IMR-90 (cell line): ENCODE measurements at places on chromosomes 7 and 10. TPM values are rescaled to one million over a fixed set of nuclear protein-coding genes. Genes with fewer than 3 reads are reported as not detected.
A peak's percentile ranks its signal among the peaks of the same experiment; 100 is the strongest.

ERVW-1 gene
- total RNA-seq: not detected in 2 replicates

GRCh38 chr7:21690705-21691104 is 147.9 kb downstream of the DNAH11 start:
- H3K27ac ChIP-seq: no peak overlapping the region
- no peaks in the 10 kb centered on the region for H3K4me1 ChIP-seq
- DNase-seq: no peak
- no peaks in the 10 kb centered on the region for H3K27me3 ChIP-seq
- no peaks in the 10 kb centered on the region for H3K36me3 ChIP-seq

TSPAN14 gene
- 13.3 and 18.5 TPM in 2 replicates for total RNA-seq

GRCh38 chr10:99941942-99942820 is 67.6 kb downstream of the DNMBP start:
- no peaks in the 10 kb centered on the region; the same call in 1 of the 2 replicates for H3K36me3 ChIP-seq
- peaks cover 8% of the 10 kb centered on the region for H3K4me1 ChIP-seq
- H3K27me3 ChIP-seq: no peaks in the 10 kb centered on the region
- peak; percentile 78 for DNase-seq
- H3K27ac ChIP-seq: no peak overlapping the region

NPFFR1 gene
- not detected in 2 replicates for total RNA-seq

KLF14 gene
- not detected in 2 replicates for total RNA-seq

DNA sequence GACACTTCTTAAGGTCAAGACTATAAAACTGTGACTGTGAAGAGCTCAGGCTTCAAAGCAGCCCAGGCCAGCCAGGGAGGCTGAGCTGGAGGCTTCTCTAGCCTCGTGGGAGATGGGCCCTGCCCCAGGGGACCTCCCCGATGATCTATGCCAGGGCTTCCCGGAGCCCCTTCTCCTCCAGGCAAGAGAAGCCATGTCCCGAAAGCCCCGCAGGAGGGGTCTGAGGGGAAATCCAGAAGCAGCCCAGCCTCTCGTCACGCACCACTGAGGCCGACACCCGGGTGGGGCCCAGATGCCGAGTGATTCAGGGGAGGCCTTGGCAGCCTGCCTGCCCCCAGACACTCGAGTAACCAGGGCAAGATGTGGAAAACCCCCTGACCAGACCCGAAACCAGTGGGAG is 63.7 kb downstream of the PROSER2 start:
- H3K4me3 ChIP-seq: no peak overlapping the region
- H3K27me3 ChIP-seq: no peaks in the 10 kb centered on the region
- H3K4me1 ChIP-seq: peaks cover under 1% of the 10 kb centered on the region; the same call in 1 of the 2 replicates
- no peak overlapping the region for H3K27ac ChIP-seq
- H3K36me3 ChIP-seq: no peaks in the 10 kb centered on the region

GRCh38 chr7:39088730-39089593 is 111.3 kb downstream of the POU6F2 start:
- no peaks in the 10 kb centered on the region for H3K4me1 ChIP-seq
- DNase-seq: no peak
- H3K27ac ChIP-seq: no peak overlapping the region
- H3K4me3 ChIP-seq: no peak overlapping the region

SPACDR gene
- 0.54 and 1.1 TPM in 2 replicates for total RNA-seq

DNA sequence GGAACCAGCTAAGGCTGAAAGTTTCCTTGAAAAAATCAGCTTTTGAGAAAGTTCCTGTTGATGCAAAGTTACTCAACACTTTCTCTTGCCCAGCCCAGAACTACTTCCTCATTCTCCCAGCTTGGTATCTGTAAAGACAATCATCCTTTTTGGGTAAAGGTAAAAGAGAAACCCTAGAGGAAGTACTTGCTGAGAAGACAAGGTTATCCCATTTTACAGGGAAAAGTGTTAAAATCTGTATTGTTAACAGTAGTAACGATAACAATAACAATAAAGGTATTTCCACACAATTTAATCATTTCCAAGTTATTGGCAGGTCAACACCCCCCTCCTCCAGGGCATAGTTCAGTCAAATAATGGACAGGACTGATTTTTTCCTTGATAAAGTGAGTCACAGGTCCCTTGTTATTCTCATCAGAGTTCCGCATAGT is 2.4 kb downstream of the ALOX5 start:
- peaks cover 35% of the 10 kb centered on the region for H3K27me3 ChIP-seq
- H3K4me1 ChIP-seq: no peaks in the 10 kb centered on the region
- H3K27ac ChIP-seq: no peak overlapping the region
- no peaks in the 10 kb centered on the region for H3K36me3 ChIP-seq

DYNC1I1 gene
- under 0.01 TPM in 1 of 2 replicates, not detected in the other for total RNA-seq

DNA sequence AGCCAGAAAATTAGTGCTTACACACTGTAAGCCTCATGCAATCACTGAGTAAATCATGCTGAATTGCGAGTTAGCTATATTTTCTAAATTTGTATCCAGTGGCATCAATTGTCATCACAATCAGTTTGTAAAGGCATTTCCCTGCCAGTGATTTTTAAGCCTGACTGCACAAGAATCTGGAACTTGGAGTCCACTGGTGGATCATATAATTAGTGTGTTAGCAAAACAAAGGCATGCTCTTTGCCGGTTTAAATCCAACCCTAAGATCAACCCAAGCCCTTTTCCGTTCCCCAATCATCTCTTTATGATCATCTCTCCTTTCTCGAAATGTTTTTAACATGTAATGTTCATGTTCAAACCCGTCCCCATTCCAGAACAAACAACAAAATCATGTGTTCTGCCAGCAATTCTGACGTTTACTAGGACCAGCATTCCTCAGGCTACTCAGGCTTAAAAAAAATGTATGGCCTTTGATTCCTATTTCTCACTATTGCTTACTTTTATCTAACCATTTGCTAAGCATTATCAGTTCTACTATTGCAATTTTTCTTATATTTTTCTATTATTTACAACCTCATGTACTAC is 649.2 kb downstream of the SORCS1 start:
- DNase-seq: no peak
- no peak overlapping the region for H3K4me3 ChIP-seq
- H3K4me1 ChIP-seq: no peaks in the 10 kb centered on the region
- no peaks in the 10 kb centered on the region for H3K27me3 ChIP-seq

DNA sequence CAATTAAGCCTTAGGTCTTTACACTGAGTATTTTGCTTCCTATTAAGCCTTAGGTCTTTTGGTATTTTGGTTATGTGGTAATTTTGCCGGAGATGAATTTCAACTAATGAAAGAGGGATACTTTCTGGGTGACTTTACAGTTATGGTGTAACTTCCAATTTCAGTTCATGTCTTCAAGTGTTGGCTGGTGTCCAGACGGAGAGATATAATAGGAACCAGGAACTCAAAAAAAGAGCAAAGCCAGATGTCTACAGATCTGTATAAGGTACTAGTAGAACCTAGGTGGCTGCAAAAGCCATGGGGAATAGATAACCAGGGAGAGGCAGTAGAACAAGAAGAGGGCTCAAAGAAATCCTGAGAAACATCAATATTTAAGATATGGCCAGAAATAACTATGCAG is 12.3 kb downstream of the ERCC6 start:
- no peaks in the 10 kb centered on the region for H3K4me1 ChIP-seq
- no peak overlapping the region for H3K4me3 ChIP-seq
- no peaks in the 10 kb centered on the region for H3K27me3 ChIP-seq
- no peak for DNase-seq

GRCh38 chr10:100909501-100910263 is 3.1 kb upstream of the SLF2 start:
- no peaks in the 10 kb centered on the region for H3K36me3 ChIP-seq
- H3K4me1 ChIP-seq: peaks cover 7% of the 10 kb centered on the region
- DNase-seq: no peak
- H3K4me3 ChIP-seq: no peak overlapping the region
- no peaks in the 10 kb centered on the region; the same call in 1 of the 2 replicates for H3K27me3 ChIP-seq

BTBD16 gene
- not detected in 2 replicates for total RNA-seq

DNA sequence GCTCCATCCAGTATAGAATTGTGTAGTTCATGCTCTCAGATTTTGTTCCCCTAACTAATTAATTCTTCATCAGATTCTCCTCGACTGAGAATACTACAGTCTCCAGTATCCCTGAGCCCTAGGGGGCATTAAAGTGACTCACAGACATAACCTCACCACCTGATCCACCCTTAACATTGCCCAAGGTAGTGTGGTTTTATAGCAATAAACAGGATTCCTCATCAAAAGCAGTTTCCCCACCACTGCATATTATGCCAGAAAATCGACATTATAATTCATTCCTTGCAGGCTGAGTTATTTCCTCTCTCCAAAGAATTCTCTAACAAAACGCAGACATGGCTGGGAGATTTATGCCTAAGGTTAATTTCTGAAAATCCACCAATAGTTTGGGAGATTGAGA is 1402.5 kb upstream of the CELF2 start:
- DNase-seq: peak; percentile 22
- H3K4me1 ChIP-seq: no peaks in the 10 kb centered on the region
- H3K4me3 ChIP-seq: no peak overlapping the region
- H3K36me3 ChIP-seq: no peaks in the 10 kb centered on the region
- no peaks in the 10 kb centered on the region for H3K27me3 ChIP-seq

- no peaks in the 10 kb centered on the region for H3K36me3 ChIP-seq
- H3K4me1 ChIP-seq: peaks cover 5% of the 10 kb centered on the region
- no peaks in the 10 kb centered on the region for H3K27me3 ChIP-seq
- H3K27ac ChIP-seq: no peak overlapping the region
- no peak overlapping the region for H3K4me3 ChIP-seq
Observed at GRCh38 chr7:91005024-91005423, 259.2 kb upstream of the FZD1 start.

GRCh38 chr7:102273749-102274712 is 12.6 kb upstream of the SH2B2 start:
- 0 out of 2 replicates have a peak overlapping the region, but pooled peaks have one; percentile 5 for H3K27ac ChIP-seq
- DNase-seq: peak; percentile 83
- H3K36me3 ChIP-seq: no peaks in the 10 kb centered on the region
- no peak overlapping the region for H3K4me3 ChIP-seq

- H3K27me3 ChIP-seq: no peaks in the 10 kb centered on the region
- H3K27ac ChIP-seq: no peak overlapping the region
- no peaks in the 10 kb centered on the region for H3K4me1 ChIP-seq
- no peak for DNase-seq
Observed at GRCh38 chr10:122665946-122666345, 33.7 kb downstream of the C10orf120 start.

DNA sequence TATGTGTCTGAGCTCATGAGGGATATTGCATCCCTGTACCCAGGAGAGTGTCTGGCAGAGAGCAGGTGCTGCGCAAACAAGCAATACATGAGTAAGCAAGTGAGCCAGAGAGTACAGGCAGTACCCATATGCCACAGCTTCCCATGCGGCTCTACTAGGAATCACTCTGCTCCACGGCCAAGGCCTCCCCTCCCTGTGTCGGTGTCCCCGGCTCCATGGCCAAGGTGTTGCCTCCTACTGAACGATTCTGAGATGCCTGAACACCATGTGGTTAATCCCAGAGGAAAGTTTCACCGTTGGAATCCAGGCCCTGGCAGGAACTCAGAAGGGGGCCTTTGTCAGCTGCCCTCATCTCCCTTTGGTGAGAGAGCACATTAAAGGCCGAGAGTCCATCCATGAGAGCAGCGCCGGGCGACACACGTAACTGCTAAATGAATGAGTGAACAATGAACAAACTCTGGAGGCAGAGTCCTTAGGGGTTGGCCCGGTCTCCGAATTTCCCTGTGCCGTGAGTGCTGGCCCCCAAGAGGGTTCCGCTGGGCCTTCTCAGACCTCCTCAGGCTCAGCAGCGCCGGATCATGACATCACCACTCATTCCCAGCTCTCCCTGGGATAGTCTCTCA is 136.0 kb upstream of the FAM20C start:
- H3K27ac ChIP-seq: no peak overlapping the region
- no peak for DNase-seq
- H3K4me3 ChIP-seq: no peak overlapping the region
- no peaks in the 10 kb centered on the region for H3K4me1 ChIP-seq
- H3K36me3 ChIP-seq: no peaks in the 10 kb centered on the region

GRCh38 chr7:7687800-7688199 is 30.6 kb downstream of the RPA3 start:
- DNase-seq: no peak
- no peak overlapping the region for H3K27ac ChIP-seq
- H3K4me1 ChIP-seq: no peaks in the 10 kb centered on the region; the same call in 1 of the 2 replicates
- no peaks in the 10 kb centered on the region for H3K36me3 ChIP-seq

GRCh38 chr7:12653110-12653509 is 34.3 kb upstream of the ARL4A start:
- H3K4me1 ChIP-seq: no peaks in the 10 kb centered on the region
- H3K4me3 ChIP-seq: no peak overlapping the region
- H3K27ac ChIP-seq: no peak overlapping the region
- no peak for DNase-seq

- peak overlapping the region; percentile 36; the same call in 1 of the 2 replicates for H3K27ac ChIP-seq
- H3K4me3 ChIP-seq: no peak overlapping the region
Observed at GRCh38 chr7:35760143-35760745, 40.6 kb upstream of the SEPTIN7 start.

DNA sequence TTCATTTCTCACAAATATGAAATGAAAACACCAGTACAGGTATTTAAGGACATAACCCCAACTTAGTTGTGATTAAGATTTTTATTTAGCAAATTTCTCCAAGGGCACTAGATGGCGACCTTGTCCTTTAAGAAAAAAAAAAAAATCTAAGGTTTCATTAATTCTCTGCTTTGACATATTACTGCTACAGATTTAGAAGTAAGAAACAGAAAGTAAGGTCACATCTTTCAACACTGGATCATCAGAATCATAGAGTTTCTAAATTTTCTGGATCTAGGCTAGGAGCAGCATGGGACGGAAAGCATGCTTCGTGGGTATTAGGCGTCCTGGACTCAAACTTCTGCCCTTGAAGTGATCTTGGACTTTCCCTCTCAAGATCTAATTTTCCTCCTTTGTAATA is 85.5 kb upstream of the PRKG1 start:
- DNase-seq: peak; percentile 53
- H3K4me1 ChIP-seq: no peaks in the 10 kb centered on the region; the same call in 1 of the 2 replicates
- peak overlapping the region; percentile 22; the same call in 1 of the 2 replicates for H3K4me3 ChIP-seq
- H3K36me3 ChIP-seq: no peaks in the 10 kb centered on the region
- peak overlapping the region; percentile 33; the same call in 1 of the 2 replicates for H3K27ac ChIP-seq

LIPK gene
- total RNA-seq: not detected in 2 replicates

DNA sequence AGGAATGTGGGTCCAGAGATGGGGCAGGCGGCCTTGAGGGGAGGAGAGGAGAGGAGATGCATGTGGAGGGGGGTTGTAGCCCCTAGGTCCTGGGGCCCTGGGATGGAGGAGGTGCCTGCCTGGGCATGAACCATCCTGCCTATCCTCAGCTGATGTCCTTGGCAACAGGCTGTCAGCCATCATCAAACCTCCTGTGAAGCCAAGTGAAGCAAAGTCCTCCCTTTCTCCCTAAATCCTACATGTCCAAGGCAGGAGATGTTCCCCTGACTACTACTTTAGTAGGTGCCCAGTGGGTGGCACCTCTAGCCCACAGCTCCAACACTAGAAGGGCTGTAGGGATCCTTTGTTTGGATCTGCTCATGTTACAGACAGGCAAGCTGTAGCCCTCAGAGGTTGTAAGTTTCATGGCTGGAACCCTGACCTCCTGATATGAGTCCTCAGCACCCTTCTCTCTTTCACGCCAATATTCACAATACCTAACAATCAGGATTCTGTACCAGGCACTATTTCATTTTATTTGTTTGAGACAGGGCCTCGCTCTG is 66.6 kb upstream of the SYPL1 start:
- no peak overlapping the region for H3K27ac ChIP-seq
- peak; percentile 57 for DNase-seq
- peaks cover 5% of the 10 kb centered on the region; the same call in 1 of the 2 replicates for H3K4me1 ChIP-seq
- H3K4me3 ChIP-seq: no peak overlapping the region

GRCh38 chr10:103808780-103809179 is 46.6 kb downstream of the SH3PXD2A start:
- no peaks in the 10 kb centered on the region for H3K27me3 ChIP-seq
- no peak overlapping the region for H3K4me3 ChIP-seq
- DNase-seq: no peak
- H3K36me3 ChIP-seq: no peaks in the 10 kb centered on the region

PON3 gene
- not detected in 2 replicates for total RNA-seq

GRCh38 chr7:90706072-90706716 is 110.1 kb downstream of the CDK14 start:
- no peaks in the 10 kb centered on the region for H3K36me3 ChIP-seq
- DNase-seq: peak; percentile 70
- peaks cover 12% of the 10 kb centered on the region for H3K4me1 ChIP-seq
- H3K27me3 ChIP-seq: no peaks in the 10 kb centered on the region
- no peak overlapping the region for H3K27ac ChIP-seq

SFRP5 gene
- not detected in 2 replicates for total RNA-seq
